Activated CD8-positive, alpha-beta T cell treated with anti-CD3 and anti-CD28 coated beads, Interleukin-2, amount 10 ng/mL, durations not matched to agents 7 days and 5 days (primary cell): ENCODE measurements at places on chromosomes 3 and 15. TPM values are rescaled to one million over a fixed set of nuclear protein-coding genes. Genes with fewer than 3 reads are reported as not detected.

GRCh38 chr3:57675530-57675929 lies 17.3 kb downstream of the DENND6A start:
- DNase-seq = no peak
- H3K27ac ChIP-seq = no peak overlapping the region
- peaks cover 50% of the 10 kb centered on the region for H3K4me1 ChIP-seq
- peaks cover 53% of the 10 kb centered on the region for H3K36me3 ChIP-seq
- H3K4me3 ChIP-seq = no peak overlapping the region

GRCh38 chr15:68183616-68184315 lies 21.4 kb downstream of the CALML4 start:
- DNase-seq = no peak
- no peak overlapping the region for H3K27ac ChIP-seq
- H3K4me1 ChIP-seq = peaks cover 1% of the 10 kb centered on the region
- H3K4me3 ChIP-seq = no peak overlapping the region

DNA sequence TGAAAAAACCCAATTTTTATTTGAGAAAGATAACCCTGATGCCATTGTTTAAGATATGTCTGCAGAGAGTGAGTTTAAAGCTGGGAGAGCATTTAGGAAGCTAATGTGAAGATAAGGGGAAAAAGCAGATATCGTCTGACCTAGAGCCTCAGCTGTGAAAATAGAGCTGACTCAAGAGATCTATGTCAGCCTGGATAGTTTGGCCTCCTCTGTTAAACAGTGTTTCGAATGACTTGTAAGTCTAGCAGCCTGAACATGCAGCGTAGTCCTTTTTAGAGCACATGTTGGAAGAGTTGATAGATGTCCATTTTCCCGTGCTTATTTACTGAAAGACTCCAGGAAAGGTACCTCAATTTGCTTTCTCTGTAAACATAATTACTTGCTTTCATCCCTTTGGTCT lies 48.1 kb downstream of the ALCAM start:
- DNase-seq = no peak
- H3K4me3 ChIP-seq = no peak overlapping the region
- no peaks in the 10 kb centered on the region for H3K4me1 ChIP-seq
- no peak overlapping the region for H3K27ac ChIP-seq
- H3K36me3 ChIP-seq = no peaks in the 10 kb centered on the region

DNA sequence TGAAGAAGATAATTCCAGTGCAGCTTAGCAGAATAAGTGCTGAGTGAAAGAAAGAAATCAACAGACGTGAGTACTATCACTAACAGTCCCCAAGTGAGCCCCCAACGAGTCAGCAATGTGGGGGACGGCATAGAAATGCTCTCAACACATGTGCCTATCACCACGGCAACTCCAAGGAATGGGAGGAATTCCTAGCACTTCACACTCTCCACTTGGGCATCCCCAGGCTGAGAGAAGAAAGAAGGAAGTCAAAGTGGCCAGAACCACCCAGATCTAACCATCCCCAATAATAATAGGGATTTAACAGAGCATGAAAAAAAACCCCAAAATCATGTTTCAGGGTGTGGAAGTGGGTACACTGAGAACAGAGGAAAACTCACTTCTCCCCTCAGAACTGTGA lies 29.3 kb upstream of the CPNE4 start:
- no peak overlapping the region for H3K4me3 ChIP-seq
- no peaks in the 10 kb centered on the region for H3K4me1 ChIP-seq
- H3K36me3 ChIP-seq = no peaks in the 10 kb centered on the region
- no peaks in the 10 kb centered on the region for H3K27me3 ChIP-seq
- no peak for DNase-seq

PSTPIP1 gene
- 212 TPM for total RNA-seq

TRAT1 gene
- 58.4 TPM for total RNA-seq

INSYN1 gene
- not detected for total RNA-seq

ZNF80 gene
- total RNA-seq = 0.71 TPM

TTC21A gene
- total RNA-seq = 1.2 TPM

MYLK gene
- not detected for total RNA-seq
